ENCODE measurements at places on chromosomes 7 and 10. TPM values are rescaled to one million over a fixed set of nuclear protein-coding genes. Genes with fewer than 3 reads are reported as not detected.

Gene ZP3
- total RNA-seq, result 0.86 TPM

Gene PNLIPRP2
- not detected for total RNA-seq

Gene MLXIPL
- not detected for total RNA-seq

Gene TMEM273
- total RNA-seq, result not detected

Gene FAM13C
- total RNA-seq, result 2.3 TPM

Gene SYT15B
- not detected for total RNA-seq
